ENCODE measurements at places on chromosomes 11 and 22. TPM values are rescaled to one million over a fixed set of nuclear protein-coding genes. Genes with fewer than 3 reads are reported as not detected.

The CPT1B gene
- 3.5 TPM for total RNA-seq

The PTPN5 gene
- total RNA-seq, result not detected

The TRIM49 gene
- total RNA-seq, result not detected

The BACE1-AS gene
- 5.4 TPM for total RNA-seq

The GP1BB gene
- 4.3 TPM for total RNA-seq

The VWCE gene
- 1.9 TPM for total RNA-seq

The KLHL35 gene
- 4.6 TPM for total RNA-seq

The GSTT2 gene
- total RNA-seq, result not detected

The TP53I11 gene
- 55.1 TPM for total RNA-seq

The GPR83 gene
- not detected for total RNA-seq

The UBQLNL gene
- 0.23 TPM for total RNA-seq

The LYVE1 gene
- total RNA-seq, result 4.6 TPM

The APOL3 gene
- total RNA-seq, result 27.1 TPM

The HEPHL1 gene
- not detected for total RNA-seq

The POU2F3 gene
- 0.03 TPM for total RNA-seq

The TBX10 gene
- not detected for total RNA-seq

The SCGB1C1 gene
- total RNA-seq, result not detected

The DDTL gene
- total RNA-seq, result 0.76 TPM

The SCO2 gene
- 1.2 TPM for total RNA-seq

The OR5A1 gene
- total RNA-seq, result not detected

The MADD gene
- total RNA-seq, result 18.5 TPM

The SCGB2A2 gene
- total RNA-seq, result not detected

The OR6X1 gene
- total RNA-seq, result not detected

The ISX gene
- not detected for total RNA-seq

The NLRP14 gene
- 0.07 TPM for total RNA-seq

The MFNG gene
- total RNA-seq, result 0.30 TPM

The LINC01488 gene
- not detected for total RNA-seq

The GAL3ST3 gene
- 0.13 TPM for total RNA-seq

The PRRG4 gene
- 0.89 TPM for total RNA-seq

The CWF19L2 gene
- total RNA-seq, result 11.7 TPM

The TMEM121B gene
- 0.20 TPM for total RNA-seq

The RASGRP2 gene
- 0.50 TPM for total RNA-seq

The IGLL5 gene
- not detected for total RNA-seq

The APOBEC3A gene
- total RNA-seq, result not detected

The SLC17A6 gene
- not detected for total RNA-seq
